ENCODE measurements at places on chromosomes 6 and 20.

DNA sequence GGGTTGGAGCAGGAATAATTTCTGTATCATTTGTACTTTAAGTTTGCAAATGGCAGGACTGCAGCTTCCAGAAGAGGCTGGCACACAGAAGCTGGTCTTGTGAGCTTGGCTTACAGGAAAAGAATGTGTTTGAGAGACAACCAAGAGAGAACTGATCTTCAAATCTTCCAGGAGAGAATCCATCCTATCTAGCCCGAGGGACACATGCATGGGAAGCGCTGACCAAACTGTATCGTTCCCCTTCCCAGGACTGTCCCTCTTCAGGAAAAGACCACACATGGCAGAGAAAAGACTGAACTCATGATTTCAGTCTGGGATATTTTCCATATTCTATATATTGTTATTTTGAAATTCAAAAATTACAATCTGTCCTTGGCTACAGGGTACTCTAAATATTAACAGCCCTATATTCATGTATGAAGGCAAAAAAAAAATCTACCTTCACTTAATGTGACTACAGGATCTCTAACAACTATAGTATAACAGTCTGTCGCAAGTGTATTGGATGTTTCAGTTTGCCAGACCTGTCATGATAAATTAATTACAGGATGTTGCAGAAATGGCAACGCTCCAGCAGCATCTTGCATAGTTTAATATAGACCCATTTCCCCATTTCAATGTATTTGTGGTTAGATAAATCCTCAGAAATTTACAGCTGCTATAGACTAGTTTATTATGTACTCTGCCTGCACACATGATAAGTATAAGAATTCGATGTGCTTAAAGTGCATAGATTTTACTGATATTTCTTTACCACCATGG is 99.4 kb downstream of the MYB start:
- no peak for DNase-seq

- no peak for DNase-seq
These were observed 102.1 kb downstream of the MTFR2 start for GRCh38 chr6:136148051-136148450.

- DNase-seq = peak; percentile 48
These were observed 63.1 kb upstream of the UNC93A start for GRCh38 chr6:167227984-167228383.

- DNase-seq = no peak
These were observed 105.4 kb downstream of the TSHZ2 start for GRCh38 chr20:53077373-53078205.

DNA sequence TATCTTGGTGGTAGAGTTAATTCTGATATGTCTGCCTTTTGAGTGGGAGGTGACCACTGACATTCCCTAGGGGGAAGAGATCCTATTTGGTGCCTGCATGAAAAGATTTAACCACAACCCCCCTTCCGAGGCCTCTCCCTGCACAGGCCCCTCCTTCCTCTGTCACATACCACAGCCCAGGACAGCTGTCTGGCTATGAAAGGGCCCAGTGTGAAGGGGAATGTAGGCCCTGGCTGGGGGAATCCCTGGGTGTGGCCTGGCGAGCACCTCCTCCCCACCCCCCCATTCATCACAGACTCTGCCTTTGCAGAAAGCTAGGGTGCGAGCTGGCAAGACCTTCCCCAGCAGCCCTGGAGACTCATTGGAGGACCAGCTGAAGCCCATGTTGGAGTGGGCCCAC is 27.4 kb upstream of the MAPRE1 start:
- DNase-seq = peak; percentile 94

DNA sequence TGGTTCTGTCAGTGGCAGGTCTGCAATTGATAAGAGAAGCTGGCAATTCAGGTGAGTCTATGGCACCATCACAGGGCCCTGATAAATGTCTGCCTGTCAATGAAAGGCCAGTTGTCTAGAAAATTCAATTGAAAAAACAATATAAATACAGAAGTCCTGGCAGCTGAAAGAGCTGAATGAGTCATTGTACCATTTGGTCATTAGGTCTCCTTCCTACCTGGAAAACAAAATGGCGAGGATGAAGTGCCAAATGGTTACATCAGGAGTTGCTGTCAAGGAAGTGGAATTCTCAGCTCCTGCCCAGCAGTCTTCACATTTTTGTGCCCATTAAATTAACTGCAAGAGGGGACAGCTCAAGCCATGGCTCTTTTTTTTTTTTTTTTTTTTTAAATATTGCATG is 37.7 kb downstream of the PEX7 start:
- no peak for DNase-seq

DNA sequence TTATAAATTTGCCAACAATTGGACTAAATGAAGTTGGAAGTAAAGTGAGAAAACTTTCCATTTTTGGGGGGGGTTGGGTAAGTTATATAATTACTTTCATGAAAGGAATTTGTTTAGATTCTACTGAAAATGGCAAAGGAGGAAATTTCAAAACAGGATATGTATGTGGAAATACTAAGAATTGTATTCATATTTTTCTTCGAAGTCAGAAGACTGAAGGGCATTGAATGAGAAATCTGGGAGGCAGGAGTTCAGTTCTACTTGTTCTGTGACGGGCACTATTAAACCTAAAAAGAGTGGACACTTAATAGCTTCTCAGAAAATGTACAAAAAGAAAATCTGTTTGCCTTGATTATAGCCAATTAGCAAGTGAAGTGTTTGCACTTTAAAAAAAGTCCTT is 114.7 kb downstream of the PRIM2 start:
- no peak for DNase-seq

DNA sequence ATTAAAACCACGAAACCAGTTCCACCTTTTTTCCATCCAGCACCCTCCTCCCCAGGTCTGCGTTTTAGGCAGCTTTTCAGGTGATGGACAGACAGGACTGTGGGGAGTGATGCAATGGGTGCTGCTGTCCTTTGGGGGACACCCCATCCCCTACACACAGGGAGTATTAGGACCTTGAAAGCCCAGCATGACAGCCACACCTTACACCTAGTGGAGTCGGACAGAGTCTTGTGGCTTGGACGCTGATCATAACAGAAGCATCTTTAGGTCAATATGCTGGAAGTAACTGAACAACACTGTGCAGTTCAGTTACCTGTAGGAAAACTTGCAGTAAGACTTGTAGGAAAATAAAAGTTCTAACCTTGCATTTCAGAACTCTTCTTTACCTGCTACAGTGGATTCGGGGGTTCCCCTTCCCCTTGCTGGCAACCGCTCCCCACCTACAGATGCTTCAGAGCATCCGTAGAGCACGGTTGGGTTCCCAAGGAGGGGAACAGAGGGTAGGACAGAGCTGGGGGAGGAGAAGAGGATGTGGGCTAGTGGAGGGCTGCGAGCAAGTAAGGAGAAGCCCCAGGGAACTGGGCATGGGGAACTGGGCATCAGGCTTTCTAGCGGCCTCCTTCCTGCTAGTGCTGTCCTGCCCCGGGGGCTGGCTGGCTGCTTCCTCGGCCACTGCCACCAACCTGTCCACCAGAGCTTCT is 31.7 kb downstream of the PLEKHG1 start:
- no peak for DNase-seq

GRCh38 chr20:46118481-46119020 is 437 bp downstream of the CD40 start:
- DNase-seq = no peak

DNA sequence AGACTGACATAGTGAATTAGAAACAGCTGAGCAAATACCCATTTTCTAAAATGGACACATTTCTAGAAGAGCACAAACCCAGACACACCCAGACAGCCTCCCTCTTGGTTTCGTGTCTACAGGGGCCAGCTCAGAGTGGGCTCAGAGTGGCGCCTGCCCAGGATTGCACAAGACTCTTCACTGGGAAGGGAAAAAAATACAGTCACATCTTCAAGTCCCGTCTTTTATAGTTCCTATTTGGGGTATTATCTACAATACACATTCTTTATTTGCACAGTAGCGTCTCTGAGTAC is 246.1 kb upstream of the AFDN start:
- DNase-seq = no peak

GRCh38 chr6:72561629-72562028 is 60.2 kb upstream of the KCNQ5 start:
- no peak for DNase-seq

GRCh38 chr20:46339037-46339436 is 30.7 kb upstream of the CDH22 start:
- DNase-seq = no peak

DNA sequence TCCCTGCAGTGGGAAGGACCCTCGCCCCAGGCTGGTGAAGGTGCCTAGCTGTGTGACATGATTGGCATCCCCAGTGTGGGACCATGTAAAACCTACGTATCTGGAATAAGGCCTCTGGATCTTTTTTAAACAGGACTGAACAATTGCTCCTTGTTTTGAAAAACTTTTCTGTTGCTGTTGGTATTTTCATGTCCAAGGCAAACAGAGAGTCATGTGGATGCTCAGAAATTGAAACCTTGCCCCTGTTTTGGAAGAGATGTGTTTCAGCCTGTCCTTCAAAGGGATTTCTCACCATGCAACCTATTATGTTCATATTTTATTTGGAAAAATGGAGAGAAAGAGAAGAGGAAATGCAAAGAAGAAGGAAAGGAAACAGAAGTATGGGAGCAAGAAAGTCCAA is 362.3 kb downstream of the PKHD1 start:
- DNase-seq = no peak

GRCh38 chr6:20313051-20313450 is 88.6 kb upstream of the E2F3 start:
- no peak for DNase-seq

- no peak for DNase-seq
These were observed 4.5 kb downstream of the FOXO3 start for GRCh38 chr6:108565091-108565766.

GRCh38 chr6:42152024-42152423 is 9.6 kb upstream of the C6orf132 start:
- no peak for DNase-seq

DNA sequence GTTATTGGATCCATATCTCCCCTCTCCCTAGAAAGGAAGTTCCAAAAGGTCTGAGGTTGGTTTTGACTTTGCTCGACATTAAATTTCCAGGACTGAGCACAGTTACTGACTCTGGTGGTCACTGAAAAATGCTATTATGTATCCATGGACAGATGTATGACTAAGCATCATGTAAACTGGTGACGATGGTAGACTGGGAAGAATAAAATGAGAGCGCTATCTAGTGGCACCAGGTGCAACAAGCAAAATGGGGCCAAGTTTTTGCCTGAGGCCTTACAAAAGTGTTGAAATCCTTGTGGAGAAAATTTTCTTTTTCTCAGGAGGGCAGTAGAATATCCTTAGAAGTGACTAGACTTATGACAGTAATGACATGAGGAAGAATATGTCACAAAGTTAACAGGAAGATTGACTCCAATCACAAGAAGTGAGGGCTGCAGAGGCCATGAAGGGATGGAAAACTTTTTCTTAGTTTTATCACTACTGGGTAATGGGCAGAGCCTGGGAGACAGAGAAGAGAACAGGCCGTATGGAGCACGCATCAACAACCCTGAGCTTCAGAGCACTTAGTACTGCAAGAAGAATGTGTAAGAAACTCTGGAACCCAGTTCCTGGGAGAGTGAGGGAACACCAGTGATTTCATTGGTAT is 88.9 kb upstream of the ELOVL5 start:
- DNase-seq = peak; percentile 62

DNA sequence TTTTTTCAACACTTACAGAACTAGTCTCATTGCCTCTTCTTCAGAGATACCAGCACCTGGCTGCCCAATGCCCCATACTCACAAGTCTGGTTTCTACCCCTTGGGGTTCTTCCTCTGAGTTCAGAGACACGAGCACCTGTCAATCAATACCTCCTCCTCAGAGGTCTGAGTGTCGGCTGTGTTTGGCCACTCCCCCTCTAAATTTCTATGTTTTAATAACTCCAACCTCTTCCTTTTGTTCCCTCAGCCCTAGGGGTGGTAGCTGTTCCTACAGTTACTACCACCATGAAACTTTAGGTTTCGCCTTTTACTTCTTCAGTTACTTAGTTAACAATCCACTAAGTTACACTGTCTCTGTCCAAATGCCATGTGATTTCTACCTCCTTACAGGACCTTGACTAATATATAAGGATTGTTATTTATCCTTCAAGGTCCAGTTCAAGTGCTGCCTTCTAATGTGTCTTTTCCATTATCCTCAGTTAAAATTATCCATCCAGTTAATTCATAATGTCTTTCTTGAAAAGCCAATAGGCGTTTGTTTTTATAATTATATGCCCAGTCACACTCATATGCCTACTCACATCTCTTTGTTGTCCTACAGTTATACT is 14.6 kb upstream of the PHF20 start:
- no peak for DNase-seq

DNA sequence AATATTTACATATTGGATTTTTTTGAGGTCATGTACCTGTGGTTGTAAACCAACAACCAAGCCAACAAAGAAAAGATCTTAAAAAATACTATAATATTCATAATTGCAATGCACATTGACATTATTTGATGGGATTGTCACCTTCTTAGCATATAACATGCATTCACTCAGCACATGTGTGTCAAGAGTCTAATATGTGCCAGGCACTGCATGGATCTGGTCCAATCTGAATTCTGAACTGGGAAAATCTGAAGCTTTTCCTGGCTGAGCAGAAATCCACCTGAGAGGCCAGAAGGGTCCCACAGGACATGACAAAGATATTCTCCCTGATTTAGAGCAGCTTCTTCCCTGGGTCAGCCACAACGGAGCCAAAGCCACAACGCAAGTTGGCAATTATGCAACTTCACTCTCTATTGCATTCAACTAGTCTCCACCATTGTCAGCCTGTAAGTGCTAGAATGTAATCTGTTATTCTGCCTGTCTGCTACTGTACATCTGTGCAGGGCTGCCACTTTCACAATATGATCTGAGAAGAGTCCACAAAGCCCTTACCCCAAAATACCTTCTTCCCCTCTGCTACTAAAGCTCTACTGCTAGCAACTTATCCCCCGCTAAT is 17.0 kb upstream of the DDO start:
- no peak for DNase-seq

GRCh38 chr20:29410806-29411457 is 1846.5 kb upstream of the DEFB115 start:
- DNase-seq = no peak

DNA sequence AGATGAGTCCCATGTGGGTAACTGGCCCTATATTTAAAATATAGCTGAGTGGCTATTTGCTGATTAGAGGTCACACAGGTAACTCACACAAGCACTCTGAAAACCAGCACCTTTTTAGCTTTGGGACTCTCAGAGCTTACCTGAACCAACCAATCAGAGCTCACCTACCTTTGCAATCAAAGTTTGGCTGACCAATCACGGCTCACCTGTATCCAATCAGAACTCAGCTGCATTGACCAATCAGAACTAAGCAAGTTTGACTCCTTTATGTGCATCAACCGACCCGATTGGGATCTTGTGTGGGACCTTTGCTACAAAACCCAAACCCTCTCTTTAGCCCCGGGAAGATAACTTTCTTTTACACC is 106.8 kb upstream of the NXT1 start:
- DNase-seq = no peak

DNA sequence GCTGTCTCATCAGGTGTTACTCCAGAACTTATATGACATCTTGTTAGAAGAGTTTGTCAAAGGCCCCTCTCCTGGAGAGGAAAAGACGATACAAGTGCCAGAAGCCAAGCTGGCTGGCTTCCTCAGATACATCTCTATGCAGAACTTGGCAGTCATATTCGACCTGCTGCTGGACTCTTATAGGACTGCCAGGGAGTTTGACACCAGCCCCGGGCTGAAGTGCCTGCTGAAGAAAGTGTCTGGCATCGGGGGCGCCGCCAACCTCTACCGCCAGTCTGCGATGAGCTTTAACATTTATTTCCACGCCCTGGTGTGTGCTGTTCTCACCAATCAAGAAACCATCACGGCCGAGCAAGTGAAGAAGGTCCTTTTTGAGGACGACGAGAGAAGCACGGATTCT is 43.7 kb upstream of the SMIM28 start:
- no peak for DNase-seq
